CD4-positive, alpha-beta T cell treated with Interleukin-21 for 1 hour (primary cell): ENCODE measurements at places on chromosomes 11 and 22.

GRCh38 chr11:77174559-77174958 lies 46.5 kb downstream of the MYO7A start:
- no peak for DNase-seq

DNA sequence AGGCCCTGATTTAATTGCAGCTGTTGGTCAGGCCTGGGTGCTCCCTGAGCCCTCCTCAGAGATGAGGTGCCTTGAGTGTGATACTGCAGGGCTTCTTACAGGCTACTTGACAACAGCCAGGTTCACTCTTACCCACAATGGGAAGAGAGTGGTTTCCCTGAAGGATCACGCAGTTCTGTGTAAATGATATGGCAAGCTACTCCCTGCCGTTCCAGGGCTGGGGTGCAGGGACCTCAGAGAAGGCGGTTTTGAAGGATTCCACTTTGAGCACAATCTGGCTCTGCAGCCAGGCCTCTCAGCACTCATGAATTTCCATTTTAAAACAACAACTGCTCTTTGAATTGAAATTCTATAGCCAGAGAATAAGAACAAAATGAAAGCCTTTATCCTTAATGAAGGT lies 92.9 kb downstream of the SLC17A6 start:
- no peak for DNase-seq

- no peak for DNase-seq
These were observed 11.0 kb downstream of the NRXN2 start for GRCh38 chr11:64711956-64712362.

DNA sequence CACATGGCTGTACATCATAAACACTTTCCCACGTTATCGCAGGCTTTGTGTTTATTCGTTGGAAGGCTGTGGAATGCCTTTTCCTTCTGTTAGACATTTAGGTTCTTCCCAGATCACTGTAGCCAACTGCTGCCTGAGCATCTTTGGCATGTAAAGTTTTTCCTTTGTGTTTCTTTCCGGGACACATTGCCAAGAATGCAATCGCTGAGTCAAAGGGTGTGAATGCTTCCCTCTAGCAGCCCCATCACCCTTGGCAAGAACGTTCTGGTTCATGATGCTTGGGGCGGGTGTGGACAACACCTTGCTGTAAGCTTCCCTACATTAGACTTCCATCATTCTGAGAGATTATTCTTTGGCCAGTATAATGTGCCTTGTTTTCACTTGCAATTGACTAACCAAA lies 136.2 kb downstream of the OSBP2 start:
- DNase-seq = no peak

- no peak for DNase-seq
These were observed 671.9 kb downstream of the NTM start for GRCh38 chr11:132042296-132042695.

GRCh38 chr11:11977206-11977938 lies 31.1 kb downstream of the DKK3 start:
- no peak for DNase-seq

GRCh38 chr11:47280099-47280498 lies 10.2 kb downstream of the MADD start:
- no peak for DNase-seq

DNA sequence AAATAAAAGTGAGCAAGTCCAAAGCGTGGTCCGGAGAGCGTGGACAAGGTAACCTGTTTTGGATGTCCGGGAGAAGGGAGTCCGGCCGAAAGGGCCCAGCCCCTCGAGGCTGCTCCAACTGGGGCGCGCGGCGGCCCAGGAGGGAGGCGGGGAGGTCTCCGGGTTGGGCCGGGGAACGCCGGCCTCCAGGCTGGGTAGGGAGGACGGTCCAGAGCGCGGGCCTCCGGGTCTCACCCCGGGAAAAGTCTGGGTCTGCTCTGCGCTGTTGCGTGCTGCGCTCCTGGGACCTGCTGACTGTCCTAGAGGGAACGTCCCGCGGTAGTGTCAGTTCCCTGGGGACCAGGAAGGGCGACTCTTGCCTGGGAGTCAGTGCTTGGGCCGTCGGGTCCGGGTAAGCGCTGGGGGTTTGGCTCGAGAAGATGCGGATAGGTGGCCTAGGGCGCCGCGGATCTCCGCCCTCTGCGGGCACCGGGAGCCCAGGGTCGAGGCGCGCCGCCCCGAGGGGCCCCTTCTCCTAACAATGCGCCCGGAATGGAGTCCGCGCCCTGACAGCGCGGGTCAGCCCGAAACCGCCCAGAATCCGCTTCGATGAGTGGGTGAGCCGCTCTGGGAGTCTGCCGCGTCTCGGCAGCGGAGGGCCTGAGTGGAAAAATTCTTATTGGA lies 988 bp upstream of the FLI1 start:
- DNase-seq = no peak
